ENCODE measurements at places on chromosomes 7 and 10. TPM values are rescaled to one million over a fixed set of nuclear protein-coding genes. Genes with fewer than 3 reads are reported as not detected.

DNA sequence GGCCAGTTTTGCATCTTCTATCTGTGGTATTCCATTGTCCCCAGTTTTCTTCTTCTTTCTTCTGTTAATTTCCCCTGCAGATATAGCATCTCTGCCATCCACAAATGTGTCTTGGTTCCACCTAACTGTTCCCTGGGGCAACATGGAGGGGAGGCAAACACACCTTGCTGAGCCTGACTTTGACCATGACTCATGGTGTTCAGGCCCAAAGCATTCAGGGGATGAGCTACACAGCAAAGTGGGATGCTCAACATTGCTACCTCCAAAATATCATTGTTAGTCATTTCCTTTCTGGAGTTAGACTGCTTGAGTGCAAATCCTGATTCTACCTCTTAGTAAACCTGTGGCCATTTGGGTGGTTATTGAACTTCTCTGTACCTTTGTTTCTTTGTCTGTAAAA lies 542.7 kb downstream of the LRMDA start:
- no peak overlapping the region for H3K4me3 ChIP-seq
- H3K27ac ChIP-seq: no peak overlapping the region
- DNase-seq: no peak
- H3K36me3 ChIP-seq: no peaks in the 10 kb centered on the region

GRCh38 chr7:79406371-79406770 lies 47.1 kb downstream of the MAGI2 start:
- H3K36me3 ChIP-seq: no peaks in the 10 kb centered on the region
- H3K4me3 ChIP-seq: no peak overlapping the region
- no peaks in the 10 kb centered on the region for H3K27me3 ChIP-seq
- H3K27ac ChIP-seq: no peak overlapping the region
- DNase-seq: no peak

The TMEM213 gene
- not detected for total RNA-seq

GRCh38 chr7:142257958-142258357 lies at the start of gene PRSS58:
Gene PRSS58 (minus strand): TSS chr7:142258058. CDS start chr7:142257707, 351 bp downstream.
- no peaks in the 10 kb centered on the region for H3K27me3 ChIP-seq
- no peaks in the 10 kb centered on the region for H3K36me3 ChIP-seq
- H3K4me3 ChIP-seq: no peak within 1 kb of the TSS
- no peak within 1 kb of the TSS for H3K27ac ChIP-seq
- no peak for DNase-seq

The NPC1L1 gene
- not detected for total RNA-seq

- no peaks in the 10 kb centered on the region for H3K27me3 ChIP-seq
- H3K4me3 ChIP-seq: no peak overlapping the region
- no peaks in the 10 kb centered on the region for H3K36me3 ChIP-seq
- no peaks in the 10 kb centered on the region for H3K4me1 ChIP-seq
- DNase-seq: no peak
Observed at GRCh38 chr10:80870282-80870681, 332.6 kb downstream of the SH2D4B start.

DNA sequence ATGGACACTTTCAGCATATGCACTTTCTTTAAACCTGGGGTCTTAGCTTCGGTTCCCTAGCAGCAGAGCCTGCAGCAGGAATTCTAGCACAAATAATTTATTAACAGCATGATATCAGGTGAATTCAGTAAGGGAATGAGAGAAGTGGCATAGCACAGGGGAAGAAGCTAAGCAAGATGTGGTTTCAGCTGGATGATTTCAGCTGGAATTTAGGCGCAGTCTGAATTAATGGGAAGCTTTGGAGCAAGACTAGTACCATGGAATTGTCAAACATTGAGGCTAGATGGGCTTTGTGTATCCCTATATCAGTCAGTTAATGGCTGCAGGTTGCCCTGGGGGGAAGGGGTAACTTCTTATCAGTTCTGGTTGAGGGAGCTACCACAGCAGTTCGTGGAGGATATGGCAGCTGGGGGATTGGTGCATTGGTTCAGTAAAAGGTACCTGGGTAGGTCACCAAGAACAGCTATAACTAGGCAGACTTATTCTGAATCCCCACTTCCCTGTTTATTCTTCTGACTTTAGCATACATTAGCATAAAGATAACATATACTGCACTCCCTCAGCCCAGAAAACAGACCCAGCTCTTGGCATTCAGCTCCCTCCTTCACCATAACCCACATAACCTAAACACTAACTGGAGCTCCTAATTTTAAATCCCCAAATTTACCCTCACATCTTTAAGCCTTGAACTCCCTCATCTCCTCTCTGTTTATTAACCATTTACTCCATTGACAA lies 46.8 kb upstream of the NAMPT start:
- H3K27ac ChIP-seq: no peak overlapping the region
- no peaks in the 10 kb centered on the region for H3K36me3 ChIP-seq
- no peaks in the 10 kb centered on the region for H3K4me1 ChIP-seq
- no peaks in the 10 kb centered on the region for H3K27me3 ChIP-seq

GRCh38 chr7:50146692-50147091 lies 53.6 kb upstream of the ZPBP start:
- no peaks in the 10 kb centered on the region for H3K27me3 ChIP-seq
- no peaks in the 10 kb centered on the region for H3K36me3 ChIP-seq
- DNase-seq: peak; percentile 62
- no peak overlapping the region for H3K4me3 ChIP-seq
- H3K27ac ChIP-seq: no peak overlapping the region
- H3K4me1 ChIP-seq: peaks cover 83% of the 10 kb centered on the region
